Suppressor macrophage treated with lipopolysaccharide for 1 hour (primary cell): ENCODE measurements at places on chromosomes 4 and X.

- DNase-seq, result no peak
Observed at GRCh38 chr4:3745886-3746656, 20.1 kb upstream of the ADRA2C start.

DNA sequence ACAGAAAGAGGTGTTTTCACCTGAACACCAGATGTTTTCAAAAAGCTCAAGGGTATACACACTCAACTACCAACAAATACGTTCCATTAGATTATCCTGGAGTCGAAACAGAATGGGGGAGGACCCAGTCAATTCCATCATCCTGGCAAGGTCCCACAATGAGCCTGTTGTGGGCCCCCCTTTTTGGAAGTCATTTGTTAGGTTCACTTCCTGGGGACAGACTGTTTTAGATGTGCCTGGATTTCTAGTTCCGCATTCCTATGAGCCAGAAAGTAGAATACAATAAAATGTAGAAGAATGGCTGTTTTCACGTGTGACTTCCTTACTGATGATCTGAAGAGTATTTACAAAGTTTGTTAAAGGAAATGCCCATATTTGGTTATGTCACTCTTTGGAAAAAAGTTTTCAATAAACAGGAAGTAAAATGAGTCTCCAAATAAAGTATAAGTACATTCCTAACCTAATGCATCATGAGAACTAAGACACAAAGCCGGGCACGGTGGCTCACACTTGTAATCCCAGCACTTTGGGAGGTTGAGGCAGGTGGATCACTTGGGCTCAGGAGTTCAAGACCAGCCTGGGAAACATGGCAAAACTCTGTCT lies 192.5 kb downstream of the MAML3 start:
- DNase-seq, result peak; percentile 48

DNA sequence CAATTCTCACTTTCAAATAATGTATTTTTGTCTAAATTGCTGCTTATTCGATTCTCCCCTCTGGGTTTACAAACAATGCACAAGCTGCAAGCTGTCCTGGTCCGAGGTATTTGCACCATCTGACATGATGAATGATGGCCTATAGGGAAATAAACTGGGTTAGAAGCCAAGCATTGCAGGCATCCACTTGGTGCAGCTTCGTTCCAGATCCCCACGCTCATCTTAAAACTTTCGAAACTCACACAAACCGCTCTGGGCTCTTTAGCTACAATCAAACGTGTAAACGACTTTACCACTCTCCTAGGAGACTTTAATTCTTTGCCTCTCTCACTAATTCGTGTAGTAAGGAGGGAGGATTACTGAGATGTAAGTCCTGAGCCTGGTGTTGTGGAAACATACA lies 19.0 kb downstream of the PHKA2 start:
- DNase-seq, result no peak

DNA sequence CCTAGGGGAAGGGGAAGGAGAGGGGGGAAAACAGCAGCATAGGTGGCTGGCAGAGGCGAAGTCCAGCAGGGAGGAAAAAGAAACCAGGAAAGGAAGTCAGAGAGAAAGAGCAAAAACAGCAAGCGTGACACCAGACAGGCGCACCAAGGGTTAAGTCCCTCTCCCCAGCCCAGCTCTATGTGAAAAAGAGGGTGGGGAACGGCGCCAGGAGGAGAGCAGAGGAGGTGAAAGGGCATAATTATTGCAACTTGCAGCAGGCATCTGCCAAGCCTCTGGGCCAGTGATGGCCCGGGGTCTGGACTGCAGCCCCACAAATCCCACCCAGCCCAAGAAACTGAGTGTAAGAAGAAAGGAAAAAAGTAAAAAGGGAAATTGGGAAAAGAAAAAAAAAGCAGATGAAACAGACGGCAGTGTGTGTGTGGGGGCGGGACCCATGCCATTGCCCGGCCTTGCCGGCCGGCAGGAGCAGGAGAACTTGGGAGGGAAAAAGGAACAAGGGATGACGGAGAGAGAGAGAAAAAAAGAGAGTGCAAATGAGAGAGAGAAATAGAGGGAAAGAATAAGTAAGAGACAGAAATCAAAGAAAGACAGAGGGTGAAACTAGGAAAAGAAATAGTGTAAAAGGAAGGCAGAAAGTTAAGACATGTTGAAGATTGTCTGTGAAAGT lies 14.1 kb upstream of the RHOXF2 start:
- DNase-seq, result no peak

DNA sequence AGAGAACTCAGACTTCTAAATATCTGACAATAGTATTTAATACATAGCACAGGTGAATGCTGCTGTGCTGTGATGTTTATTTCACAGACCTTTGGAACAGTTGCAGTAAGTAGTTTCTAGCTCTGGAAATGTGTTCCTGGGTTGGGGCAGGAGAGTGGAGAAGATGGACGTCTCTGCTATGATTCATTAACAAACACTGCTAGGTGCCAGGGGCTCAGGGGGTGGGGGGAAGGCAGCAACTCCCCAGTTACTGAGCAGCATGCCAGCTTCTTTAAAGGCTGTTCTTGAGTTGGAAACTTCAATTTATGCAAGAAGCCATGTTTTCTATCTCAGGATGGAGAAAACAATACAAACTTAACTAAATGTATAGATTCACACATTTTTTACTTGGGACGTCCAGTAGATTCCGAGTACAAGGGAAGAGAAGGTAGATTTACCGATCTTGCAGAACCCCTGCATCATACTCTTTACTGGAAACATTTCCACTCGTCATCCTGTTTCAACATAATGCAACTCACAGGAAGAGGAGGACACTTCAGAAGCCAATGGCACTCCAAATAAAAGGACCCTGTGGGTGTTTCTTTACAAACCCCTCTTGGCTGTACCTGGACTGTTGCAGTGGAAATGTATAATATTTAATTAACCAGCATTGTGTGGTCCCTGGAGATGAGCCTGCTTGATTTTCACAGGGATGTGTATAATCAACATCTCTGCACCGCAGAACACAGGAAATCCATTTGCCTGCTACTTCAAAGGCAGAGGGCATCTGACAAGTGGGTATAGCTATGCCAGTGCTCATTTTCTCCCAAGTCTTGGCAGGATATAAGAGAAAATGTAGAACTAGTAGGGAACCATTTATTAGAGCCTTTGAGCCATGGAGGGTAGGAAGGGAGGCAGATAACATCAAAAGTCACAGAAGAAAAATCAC lies 171.4 kb downstream of the SH3KBP1 start:
- DNase-seq, result no peak

DNA sequence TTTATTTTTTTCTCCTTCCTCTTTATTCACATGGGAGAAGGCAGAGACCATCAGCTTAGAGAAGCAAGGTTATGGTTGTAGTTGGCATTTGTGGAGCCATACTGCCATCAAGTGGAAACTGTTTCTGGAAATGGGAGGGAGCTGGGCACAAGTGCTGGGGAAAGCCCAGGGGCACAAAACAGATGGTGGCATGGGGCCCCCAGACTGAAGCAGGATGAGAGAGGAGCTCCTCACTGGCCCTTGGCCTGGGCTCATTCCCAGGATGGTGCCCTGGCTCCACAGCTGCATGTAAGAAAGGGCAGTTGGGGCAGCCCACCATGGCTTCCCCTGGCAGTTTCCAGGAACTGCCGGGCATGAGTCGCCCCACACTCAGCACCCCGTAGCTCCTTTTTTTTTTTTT lies 59.2 kb downstream of the NBDY start:
- DNase-seq, result no peak

- DNase-seq, result no peak
Observed at GRCh38 chrX:72073633-72074032, 58.1 kb downstream of the RTL5 start.

DNA sequence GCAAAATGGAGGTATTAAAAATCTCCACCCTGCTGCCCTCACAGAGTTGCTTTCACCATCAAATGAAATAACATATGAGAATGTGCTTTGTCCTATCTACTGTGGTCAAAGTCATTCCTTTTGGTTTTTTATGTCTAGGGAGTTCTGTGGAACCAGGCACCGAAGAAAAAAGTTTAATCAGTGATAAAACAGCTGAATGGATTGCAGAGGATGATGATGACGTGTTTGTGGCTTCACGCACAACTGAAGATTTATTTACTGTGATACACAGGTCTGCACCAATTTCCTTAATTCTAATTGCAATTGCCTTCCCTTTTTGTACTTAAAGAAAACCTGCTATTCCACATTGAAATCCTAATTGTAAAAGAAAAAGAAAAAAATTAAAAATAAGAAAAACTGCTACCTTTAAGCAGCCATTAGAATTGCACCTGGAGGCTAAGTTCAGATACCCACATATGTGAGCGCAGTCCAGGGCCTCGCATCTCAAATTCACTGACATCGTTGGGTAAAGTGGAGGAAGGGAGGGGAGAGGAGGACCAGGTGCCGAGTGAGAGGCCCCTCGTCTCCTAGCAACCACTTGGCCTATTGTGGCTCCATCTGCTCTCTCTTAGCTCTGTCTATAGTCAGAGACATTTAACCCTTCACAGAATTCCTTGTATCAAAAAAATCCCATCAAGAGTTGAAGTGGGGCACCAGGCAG lies 10.5 kb upstream of the RTL5 start:
- DNase-seq, result no peak

DNA sequence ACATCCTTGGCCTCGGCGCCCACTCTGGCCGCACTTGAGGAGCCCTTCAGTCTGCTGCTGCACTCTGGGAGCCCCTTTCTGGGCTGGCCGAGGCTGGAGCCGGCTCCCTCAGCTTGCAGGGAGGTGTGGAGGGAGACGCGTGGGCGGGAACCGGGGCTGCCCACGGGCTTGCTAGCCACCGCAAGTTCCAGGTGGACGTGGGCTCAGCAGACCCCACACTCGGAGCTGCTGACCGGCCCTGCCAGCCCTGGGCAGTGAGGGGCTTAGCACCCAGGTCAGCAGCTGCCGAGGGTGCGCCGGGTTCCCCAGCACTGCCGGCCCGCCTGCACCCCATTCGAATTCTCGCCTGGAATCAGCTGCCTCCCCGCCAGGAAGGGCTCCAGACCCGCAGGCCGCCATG lies 1892.3 kb upstream of the PCDH7 start:
- no peak for DNase-seq

DNA sequence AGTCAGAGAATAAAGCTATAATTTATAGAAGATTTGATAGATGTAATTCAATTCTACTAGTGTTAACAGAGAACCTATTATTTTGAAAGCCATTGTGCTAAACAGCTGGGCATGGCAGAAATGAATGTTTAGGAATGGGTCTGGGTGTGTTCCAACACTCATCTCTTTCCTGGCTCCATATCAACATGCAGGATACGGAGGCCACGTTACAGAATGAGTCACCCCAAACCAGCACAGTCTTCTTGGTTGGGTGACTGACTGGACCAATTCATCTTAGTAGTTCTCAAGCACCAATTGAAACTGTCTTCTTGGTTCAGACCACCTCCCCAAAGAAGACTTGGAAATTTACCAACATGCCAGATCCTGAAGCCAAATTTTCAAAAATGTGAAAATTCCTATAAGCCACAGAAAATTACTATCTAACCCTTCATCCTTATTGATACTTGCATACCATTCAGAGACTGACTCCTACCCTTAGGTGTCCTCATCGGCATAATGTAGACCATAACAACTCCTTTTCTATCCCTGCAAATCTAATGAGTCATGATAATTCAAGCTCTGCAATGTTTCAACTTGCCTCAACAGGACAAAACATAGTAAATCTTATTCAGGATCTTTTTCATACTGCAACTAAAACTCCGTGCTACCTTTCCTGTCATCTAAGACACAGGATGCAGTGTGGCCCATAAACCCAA lies 52.0 kb upstream of the ATOH1 start:
- DNase-seq, result no peak

GRCh38 chrX:37454537-37455285 lies 105.5 kb downstream of the PRRG1 start:
- DNase-seq, result no peak

- DNase-seq, result no peak
Observed at GRCh38 chrX:151878574-151878973, 34.1 kb upstream of the MAGEA4 start.

GRCh38 chrX:73867144-73867543 lies 304.1 kb downstream of the CHIC1 start:
- no peak for DNase-seq

- DNase-seq, result peak; percentile 78
Observed at GRCh38 chr4:140012688-140013486, 141.1 kb downstream of the MAML3 start.

DNA sequence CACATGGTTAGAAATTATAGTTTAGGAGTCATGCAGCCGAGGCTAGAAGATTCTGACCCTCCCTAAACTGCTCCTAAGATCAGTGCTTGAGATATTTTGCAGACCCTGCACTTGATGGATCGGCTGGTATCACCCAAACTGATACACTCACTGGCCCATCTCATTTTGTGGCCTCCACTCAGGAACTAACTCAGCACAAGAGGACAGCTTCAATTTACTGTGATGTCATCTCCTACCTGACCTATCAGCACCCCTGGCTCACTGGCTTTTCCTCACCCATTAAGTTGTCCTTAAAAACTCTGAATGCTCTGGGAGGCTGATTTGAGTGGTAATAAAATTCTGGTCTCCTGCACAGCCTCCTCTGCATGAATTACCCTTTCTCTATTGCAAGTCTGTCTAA lies 450.9 kb downstream of the PCDH10 start:
- no peak for DNase-seq

DNA sequence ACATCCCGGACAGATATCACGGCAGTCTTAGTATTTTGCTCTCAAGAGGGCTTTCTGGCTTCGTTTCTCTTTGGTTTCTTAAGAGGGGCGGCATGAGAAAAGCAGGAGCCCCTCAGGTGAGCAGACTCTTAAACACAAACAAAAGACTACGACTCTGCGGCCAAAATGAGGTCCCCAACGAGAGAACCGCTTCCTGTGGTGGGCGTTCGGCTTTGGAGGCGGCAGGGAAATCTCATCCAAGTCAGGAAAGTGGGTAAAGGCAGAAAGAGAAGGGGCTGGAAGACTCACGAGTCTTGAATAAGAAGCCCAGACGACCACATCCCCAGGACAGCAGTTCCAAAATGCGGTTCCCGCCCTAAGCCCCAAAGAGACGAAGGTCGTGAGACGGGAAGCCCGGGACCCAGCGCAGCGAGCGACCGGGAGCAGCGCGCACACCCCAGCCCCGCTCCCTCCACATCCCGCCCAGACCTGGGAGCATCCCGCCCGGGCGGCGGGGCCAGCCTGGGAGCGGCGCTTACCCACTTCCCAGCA lies 409 bp downstream of the UGDH start:
- peak; percentile 21 for DNase-seq

DNA sequence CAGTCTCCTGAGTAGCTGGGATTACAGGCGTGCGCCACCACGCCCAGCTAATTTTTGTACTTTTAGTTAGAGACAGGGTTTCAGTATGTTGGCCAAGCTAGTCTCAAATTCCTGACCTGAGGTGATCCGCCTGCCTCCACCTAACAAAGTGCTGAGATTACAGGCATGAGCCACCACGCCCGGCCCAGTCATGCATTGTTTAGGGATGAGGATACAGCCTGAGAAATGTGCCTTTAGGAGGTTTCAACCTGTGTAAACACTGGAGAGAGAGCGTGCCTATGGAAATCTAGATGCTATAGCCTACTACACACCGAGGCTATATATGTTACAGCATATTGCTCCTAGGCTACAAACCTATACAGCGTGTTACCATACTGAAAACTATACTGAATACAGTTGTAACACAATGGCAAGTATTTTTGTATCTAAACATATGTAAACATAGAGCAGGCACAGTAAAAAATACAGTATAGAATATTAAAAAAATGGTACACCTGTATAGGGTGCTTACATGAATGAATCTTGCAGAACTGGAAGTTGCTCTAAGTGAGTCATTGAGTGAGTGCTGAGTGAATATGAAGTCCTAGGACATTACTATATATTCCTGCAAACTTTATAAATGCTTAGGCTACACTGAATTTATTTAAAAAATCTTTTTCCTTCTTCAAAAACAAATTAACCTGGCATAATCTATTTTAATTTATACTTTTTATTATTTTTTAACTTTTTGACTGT lies 588.2 kb upstream of the ADGRL3 start:
- DNase-seq, result no peak

GRCh38 chrX:153779891-153780677 lies 757 bp upstream of the SRPK3 start:
- DNase-seq, result no peak

- no peak for DNase-seq
Observed at GRCh38 chr4:93080316-93080715, 748.2 kb upstream of the ATOH1 start.
